ENCODE measurements at places on chromosomes 2 and 18.

GRCh38 chr2:160505256-160505655, 11.6 kb upstream of the RBMS1 start:
- no peak for DNase-seq

- no peak for DNase-seq
Measured at GRCh38 chr2:28486526-28486925, 9.3 kb upstream of the PLB1 start.

- DNase-seq = no peak
Measured at GRCh38 chr2:159933727-159934049, 128.7 kb downstream of the PLA2R1 start.

DNA sequence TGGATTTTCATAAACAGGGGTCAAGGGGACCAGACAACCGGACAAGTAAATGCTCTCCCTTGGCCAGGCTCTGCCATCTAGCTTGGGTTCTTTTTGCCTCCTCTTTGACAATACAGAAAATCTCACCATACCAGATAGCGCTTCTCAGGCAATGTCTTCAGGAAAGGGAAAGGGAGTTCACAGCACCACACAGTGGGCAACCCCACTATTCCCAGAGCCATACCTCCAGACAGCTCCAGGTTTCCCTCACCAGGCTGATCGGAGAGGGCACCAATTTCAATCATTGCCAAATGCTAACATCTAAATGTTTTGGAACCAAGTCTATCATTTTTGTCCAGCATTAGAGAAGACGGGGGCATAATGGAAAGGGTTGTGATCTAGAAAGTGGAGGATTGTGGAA, 28.1 kb downstream of the CCDC68 start:
- no peak for DNase-seq

DNA sequence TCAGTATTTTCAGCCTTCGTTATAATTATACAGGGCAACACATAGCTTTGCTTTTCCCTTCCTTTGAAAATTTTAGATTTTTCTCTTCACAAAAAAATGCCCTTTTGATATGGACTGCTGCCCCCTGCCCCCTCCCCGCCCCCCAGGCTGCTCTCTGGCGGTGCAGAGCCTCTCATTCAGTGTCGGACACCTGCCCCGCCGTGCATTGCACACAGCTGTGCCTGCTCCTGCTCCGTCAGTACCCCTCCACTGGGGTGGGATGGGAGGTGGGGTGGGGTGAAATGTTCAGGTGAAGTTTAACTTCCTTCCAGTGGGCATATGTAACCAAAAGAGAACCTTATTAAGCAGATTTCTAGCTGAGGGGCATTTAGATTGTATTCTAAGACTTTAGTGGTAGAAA, 148.0 kb downstream of the CCDC85A start:
- DNase-seq = no peak

GRCh38 chr18:44895176-44895798, 214.6 kb downstream of the SETBP1 start:
- no peak for DNase-seq

DNA sequence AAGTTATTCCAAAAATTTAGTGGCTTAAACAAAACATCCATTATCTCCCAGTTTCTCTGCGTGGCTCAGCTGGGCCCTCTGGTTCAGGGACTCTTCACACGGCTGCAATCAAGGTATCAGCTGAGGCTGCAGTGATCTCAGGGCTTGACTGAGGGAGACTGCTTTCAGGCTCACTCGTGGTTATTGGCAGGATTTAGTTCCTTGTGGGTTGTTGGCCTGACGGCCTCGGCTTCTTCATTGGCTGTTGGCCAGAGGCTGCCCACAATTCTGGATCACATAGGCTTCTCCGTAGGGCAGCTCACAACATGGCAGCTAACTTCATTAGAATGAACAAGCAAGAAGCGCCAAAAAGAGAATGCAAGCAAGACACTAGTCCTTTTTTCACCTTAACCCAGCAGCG, 90.1 kb downstream of the ABI2 start:
- no peak for DNase-seq

GRCh38 chr18:39454866-39455265, 1889.3 kb upstream of the CELF4 start:
- no peak for DNase-seq

DNA sequence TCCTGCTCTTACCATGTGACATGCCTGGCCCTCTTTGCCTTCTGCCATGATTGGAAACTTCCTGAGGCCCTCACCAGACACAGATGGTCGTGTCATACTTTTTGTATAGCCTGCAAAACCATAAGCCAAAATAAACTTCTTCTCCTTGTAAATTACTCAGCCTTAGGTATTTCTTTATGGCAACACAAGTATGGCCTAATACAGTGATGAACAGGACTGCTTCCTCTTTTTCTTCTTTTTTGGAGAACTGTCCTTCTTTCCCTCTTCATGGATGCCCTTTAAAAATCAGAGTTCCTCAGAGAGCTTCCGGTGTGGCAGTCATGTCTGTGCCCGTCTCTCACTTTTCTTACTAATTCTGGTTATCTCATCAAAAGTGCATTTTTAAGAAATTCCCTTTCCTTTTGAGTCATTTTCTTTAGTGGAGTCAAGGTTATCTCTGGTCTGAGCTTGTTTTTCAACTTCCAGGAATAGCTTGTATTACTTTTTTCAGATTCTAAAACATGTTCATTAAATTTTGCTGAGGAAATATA, 9.2 kb upstream of the IL1A start:
- no peak for DNase-seq

DNA sequence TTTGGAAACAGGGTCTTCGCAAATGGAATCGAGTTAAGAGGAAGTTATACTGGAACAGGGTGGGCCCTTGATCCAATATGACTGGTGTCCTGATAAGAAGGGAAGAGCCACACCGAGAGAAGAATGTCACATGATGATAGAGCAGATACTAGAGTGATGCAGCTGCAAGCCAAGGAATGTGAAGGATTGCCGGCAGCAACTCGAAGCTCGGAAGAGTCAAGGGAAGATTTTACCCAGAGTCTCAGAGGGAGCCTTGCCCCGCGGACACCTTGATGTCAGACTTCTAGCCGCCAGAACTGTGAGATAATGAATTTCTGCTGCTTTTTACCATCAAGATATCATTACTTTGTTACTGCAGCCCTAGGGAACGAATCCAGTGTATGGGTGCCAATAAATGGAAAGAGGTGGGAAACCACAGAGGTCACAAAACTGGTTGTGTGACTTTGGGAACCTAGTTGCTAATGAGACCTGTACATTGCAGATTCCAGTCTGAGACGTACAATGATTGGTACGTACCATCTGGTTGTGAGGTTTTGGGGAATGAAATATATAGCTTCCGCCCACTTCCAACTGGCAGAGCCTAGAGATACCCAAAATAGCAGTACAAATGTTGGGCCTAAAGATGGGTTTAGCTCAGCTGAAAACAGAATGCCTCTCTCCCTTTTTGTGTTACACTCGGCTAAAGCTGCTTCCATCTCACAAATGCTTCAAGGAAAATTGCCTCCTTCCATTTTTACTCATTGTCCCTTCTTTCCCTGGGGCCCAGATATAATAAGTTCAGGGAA, 28.6 kb upstream of the VWA3B start:
- no peak for DNase-seq

GRCh38 chr2:12212841-12213597, 466.6 kb downstream of the LPIN1 start:
- DNase-seq = no peak

DNA sequence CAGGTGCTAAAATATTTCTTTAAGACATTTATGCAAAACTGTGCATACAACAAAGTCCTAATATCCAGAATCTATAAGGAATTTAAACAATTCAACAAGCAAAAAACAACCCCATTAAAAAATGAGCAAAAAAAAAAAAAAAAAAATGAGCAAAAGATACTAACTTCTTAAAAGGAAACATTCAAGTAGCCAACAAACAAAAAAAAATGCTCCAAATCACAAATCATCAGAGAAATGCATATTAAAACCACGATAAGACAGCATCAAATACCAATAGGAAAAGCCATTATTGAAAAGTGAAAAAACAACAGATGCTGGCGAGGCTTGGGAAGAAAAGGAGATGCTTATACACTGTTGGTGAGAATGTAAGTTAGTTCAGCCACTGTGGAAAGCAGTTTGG, 34.9 kb downstream of the B4GALT6 start:
- no peak for DNase-seq

DNA sequence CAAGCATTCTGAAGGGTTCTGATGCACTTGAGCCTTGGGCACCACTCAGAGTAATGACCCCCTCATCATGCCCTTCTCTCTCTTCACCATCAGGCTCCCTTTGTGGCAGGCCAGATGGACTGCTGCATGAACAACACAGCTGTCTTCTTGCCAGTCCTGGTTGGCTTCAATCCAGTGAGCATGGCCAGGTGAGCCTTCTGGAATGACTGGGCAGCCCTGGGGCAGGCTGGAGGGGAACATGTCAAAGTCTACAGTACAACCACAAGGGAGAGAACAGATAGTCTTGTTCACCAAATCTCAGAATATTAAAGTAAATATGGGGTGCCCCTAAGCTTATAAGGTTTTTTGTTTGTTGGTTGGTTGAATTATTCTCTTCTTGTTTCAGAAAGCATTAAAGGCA, 4.4 kb downstream of the GCKR start:
- DNase-seq = no peak

GRCh38 chr2:55519938-55520885, 694 bp downstream of the CFAP36 start:
- DNase-seq = no peak

DNA sequence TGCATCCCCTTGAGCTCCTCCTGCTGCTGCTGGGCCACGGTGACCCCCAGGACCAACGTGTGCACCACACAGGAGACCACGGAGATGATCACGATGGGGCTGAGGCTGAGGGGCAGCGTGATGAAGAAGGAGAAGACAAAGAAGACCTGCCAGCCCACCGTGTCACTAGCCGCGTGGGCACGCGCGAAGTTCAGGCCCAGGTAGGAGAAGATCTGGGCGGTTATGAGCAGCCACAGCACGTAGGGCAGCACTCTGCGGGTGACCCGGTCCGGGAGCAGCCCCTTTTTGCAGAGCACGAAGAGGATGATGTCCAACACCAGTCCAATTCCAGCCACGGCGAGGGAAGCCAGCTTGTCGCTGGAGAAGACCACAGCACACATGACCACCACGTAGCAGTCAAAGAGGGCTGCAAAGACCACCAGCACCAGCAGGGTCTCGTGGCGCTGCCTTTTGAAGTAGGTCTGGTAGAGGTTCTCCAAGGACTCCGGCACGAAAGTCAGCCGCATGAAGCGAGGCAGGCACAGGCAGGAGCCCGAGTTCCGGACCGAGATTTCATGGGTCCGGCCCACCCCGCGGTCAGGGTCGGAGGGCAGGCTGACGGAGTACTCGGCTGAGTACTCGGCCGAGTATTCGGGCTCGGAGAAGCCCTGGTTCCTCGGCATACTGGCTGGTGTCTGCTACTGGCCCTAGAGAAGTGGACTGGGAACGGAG, 1.6 kb downstream of the ADCY3 start:
- no peak for DNase-seq

DNA sequence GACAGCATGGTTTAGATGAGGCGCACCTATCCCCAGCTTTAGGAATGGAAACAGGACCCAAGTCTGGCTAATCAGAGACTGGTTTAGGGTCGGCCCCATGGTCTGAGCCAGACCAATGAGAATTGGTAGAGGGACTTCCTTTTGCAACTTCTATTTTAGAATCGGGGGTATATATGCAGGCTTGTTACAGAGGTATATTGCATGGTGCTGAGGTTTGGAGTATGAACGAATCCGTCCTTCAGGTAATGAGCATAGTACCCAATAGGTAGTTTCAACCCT, 1.5 kb upstream of the BOLA3 start:
- no peak for DNase-seq

GRCh38 chr2:30484995-30485394, 37.9 kb downstream of the LCLAT1 start:
- no peak for DNase-seq

DNA sequence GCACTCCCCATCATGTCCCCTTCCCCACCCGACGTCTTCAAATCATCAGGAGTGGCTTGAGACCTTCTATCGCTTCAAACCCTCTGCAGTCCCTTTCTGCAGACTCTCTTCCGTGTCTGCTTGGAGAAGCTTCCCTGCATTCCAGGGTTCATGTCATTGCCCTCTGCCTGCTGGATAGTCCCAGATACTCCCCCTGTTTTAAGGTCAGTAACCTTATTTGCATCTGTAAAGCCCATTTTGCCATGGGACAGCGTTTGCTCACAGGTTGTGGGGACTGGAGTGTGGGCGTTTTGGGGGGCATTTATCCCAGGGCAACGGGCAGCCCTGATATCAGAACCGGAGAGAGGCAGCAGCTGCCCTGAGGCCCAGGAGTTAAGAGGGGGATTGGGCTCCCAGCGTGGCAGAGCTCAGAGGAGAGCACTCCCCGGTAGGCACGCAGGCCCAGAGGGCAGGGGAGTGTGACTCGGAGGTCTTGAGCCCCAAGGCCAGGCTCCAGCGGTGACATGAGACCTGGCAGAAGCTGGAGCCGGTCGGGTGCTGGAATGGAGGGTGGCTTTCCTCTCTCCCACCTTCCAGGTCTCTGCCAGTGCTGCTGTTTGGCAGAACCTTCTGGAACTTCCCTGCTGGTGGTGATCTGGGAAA, 73.8 kb downstream of the RTP5 start:
- no peak for DNase-seq

GRCh38 chr2:186594001-186594722, 4.3 kb downstream of the ITGAV start:
- DNase-seq = no peak

DNA sequence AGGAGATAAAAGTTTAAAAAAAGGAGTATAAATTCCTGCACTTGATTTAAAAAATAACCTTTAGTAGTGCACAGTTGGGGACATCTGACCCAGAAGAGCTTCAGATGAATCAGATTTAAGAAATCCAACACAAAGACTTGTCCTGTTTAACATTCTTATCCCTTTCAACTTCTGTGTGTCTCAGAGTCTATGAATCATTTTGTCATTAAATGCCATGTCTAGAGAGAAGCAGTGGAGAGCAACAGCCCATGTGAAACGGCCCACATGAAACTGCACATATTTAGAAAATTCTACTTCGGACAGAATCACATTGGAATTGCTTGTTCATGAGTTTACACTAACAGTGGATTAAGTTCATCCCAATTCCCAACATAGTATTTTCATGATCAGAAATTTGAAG, 278.6 kb downstream of the SLC8A1 start:
- no peak for DNase-seq

- DNase-seq = no peak
Measured at GRCh38 chr2:4135765-4136164, 432.4 kb downstream of the DCDC2C start.

- DNase-seq = no peak
Measured at GRCh38 chr2:33426666-33427231, 49.7 kb upstream of the RASGRP3 start.

DNA sequence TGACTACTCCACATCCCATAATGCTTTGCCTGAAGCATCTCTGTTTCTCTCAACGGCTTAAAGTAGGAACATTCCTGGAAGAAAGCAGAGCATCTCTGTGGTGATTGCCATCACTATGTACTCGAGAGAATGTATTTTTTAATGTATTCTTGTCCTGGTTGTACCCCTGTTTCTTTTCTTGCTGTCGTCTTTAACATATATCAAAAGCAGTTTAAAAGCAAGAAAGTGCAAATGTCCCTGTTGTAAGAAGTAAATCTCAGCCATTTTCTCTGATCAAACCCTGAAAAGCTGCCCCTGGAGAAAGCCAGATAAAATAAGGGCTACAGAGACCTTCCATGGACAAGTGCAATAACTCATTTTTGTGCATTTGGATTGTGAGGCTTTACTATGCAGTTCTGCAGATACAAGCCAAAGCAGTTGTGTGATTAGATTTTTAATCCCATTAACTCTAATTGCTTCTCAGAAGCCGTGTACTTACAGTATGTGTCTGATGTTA, 70.8 kb downstream of the XIRP2 start:
- DNase-seq = no peak

- DNase-seq = no peak
Measured at GRCh38 chr2:37713258-37713700, 41.8 kb upstream of the CDC42EP3 start.

Measured in stimulated activated CD8-positive, alpha-beta memory T cell treated with anti-CD3 and anti-CD28 coated beads, Interleukin-15, amount 100 ng/mL, for 24 hours (primary cell).